ENCODE measurements at places on chromosomes 13 and 19.

DNA sequence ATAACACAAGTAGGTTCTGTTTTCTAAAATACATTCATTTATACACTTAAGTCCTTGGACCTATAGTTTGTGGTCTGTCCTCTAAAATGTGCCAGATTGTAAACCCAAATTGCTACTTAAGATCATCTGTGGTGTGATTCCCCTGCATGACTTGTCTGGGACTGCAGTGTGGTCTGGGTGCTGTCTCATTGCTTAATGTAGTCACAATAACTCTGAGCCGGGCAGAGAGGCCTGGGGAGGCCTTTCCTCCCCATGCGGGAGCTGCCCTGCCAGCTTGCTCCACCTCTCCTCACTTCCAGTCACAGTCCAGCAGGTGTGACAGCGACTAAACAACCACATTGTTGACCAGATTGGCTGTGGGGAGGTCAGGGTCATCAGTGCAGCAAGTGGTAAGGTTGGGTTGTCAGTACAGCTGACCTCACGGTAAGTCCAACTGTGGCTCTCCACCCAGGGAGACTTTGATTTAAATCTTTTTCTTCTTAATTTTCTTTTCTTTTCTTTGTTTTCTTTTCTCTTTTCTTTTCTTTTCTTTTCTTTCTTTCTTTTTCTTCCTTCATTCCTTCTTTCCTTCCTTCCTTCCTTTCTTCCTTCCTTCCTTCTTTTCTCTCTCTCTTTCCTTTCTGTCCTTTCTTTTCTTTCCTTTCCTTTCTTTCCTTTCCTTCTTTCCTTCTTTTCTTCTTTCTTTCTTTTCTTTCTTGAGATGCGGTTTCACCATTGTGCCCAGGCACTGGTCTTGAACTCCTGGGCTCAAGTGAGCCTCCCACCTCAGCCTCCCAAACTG lies 4.4 kb upstream of the TUBA3C start:
- DNase-seq: no peak

GRCh38 chr13:35987572-35988513 lies 143.3 kb downstream of the DCLK1 start:
- no peak for DNase-seq

GRCh38 chr13:113971471-113972231 lies 2.2 kb downstream of the C13orf46 start:
- no peak for DNase-seq

DNA sequence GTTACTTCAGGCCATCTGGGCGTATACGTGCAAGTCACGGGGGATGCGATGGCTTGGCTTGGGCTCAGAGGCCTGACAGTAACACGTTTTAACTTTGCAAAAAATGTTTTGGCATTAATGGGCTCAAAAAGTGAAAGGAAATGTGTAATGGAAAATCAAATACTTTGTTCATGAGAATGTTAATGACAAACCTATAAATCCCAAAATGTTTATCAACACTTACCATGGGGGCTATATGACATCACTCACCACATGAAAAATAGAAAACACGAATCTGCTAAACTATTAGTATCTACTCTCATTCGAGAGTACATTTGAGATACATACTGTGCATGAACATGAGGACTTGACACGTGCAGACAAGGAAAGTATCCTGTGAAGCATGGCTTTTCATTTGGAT lies 91.7 kb downstream of the FAM216B start:
- DNase-seq: no peak

DNA sequence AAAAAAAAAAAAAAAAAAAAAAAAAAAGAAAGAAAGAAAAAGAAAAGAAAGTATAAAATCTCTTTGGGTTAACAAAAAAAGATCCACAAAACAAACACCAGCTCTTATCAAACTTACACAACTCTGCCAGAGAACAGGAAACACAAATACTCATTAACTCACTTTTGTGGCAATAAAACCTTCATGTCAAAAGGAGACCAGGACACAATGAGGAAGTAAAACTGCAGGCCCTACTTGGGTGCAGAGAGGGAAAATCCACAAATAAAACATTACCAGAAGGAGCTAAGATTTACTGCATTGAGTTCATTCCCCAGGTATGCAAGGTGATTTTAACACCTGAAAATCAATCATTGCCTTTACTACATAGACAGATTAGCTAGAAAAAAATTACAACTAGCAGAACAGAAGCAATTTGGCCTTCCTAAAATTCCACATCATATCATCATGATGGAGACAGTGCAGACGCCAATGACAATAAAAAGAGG lies 9.6 kb upstream of the CEACAM5 start:
- DNase-seq: no peak

- DNase-seq: no peak
These were observed 1.4 kb upstream of the MAG start for GRCh38 chr19:35290381-35291127.

- DNase-seq: no peak
These were observed 286.6 kb upstream of the TMTC4 start for GRCh38 chr13:100961186-100961585.

GRCh38 chr13:44854313-44855060 lies 134.8 kb downstream of the NUFIP1 start:
- no peak for DNase-seq

GRCh38 chr13:39144941-39145533 lies 106.8 kb downstream of the NHLRC3 start:
- no peak for DNase-seq

DNA sequence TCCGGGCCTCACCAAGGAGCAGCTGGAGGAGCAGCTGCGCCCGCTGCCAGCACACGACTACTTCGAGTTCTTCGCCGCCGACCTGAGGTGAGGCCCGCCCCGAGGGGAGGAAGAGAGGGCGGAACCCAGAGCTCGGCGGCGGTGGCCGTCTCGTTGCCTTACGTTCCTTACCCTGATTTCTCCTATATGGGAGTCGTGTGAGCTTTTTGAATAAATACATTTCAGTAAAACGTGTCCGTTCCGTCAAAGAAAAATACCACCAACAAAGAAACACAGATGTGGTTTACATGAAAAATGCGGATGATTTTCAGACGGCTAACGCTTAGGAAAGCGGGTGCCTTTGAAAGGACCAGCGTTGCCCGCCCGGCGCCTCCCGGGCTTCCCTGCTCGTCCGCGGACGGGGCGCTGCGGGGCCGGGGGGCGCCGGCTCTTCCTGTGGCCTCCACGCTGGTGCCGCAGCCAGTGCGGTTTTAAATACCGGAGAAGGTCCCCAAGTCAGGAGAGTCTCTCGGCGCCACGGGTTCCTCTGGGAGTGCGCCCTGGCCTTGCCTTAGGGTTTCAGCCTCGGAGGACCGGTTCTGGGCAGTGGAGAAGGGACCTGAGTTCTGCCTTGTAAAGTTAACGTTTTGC lies 755 bp downstream of the UPF3A start:
- peak; percentile 34 for DNase-seq

DNA sequence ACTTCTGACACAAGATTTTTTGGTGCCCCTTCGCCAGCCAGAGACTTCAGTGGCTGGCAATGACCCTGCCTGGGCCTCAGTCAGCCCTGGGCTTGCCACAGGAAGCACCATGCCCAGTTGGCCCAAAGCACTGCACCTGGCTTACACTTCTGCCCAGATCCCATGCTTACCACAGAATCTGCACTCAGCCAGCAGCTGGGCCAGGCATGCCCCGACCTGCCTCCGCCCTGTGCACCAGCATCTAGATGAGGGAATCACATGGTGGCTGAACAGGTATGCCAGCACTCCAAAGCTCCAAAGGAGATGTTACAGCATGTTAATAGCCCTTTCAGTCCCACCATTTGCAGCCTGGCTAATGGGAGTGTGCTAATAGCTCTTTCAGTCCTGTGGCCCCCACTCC lies 690.9 kb downstream of the SLITRK6 start:
- no peak for DNase-seq

- DNase-seq: no peak
These were observed 49.1 kb downstream of the WASF3 start for GRCh38 chr13:26606631-26607030.

DNA sequence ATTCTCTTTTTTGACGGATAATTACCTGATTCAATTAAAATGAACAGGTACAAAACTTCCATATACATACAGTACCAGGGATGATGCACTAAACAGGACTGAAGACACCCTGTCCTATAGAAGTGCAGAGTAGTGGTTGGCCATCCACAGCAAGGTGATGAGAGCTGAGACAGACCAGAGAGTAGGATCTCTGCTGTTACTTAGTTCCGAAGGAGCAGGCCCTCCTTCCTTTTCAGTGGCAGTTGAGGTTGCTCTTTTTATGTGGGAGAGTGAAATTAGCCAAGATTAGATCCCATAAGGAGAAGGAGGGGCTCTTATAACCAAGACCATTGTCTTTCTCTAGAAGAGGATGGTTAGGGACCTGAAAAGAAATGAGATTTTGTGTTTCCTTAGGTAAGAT lies 4.0 kb downstream of the PDS5B start:
- DNase-seq: no peak

DNA sequence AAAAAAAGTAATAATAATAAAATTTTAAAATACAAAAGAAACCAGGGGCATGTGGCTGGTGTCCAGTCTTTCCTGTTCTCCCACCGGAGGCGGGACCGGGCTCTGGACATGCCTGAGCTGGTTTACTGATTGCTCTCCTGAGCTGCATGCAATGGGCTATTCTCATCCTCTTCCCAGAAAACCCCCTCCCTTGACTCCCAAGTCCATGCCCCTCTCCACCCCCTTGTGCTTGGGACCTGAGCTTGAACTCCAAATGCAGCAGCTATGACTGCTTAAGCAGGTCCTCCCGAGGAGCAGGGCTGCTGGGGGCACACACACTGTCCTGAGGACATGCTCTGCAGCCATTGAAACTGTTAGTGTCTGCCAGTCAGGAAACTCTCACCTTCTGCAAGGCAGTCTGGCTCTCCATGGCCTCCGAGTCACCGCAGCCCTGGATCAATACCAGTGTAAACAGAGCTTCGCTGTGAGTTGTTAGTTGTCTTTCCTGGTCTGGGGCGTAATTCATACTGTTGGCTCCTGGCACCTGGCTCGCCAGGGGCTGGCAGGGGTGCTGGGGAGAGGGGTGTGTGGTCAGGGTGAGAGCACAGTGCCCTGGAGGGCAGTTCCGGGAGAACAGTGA lies 41.6 kb upstream of the CHST8 start:
- DNase-seq: no peak

DNA sequence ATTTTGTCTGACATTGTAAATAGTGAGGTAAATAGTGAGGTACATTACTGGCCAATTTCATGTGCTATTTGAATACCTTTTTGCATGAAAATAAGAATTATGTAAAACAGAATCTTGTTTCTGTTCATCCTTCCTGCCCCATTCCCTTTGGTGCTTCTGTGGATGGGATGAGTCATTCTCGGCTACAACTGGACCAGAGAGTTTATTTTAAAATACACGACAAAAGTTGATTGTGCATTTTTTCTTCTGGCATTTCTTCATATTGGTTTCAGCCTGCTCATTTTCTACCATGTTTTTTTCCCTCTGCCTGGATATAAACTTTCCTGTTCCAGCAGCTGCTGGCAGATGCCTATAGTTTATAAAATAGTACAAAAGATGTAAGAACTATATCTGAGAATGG lies 107.5 kb downstream of the CYSLTR2 start:
- DNase-seq: no peak

GRCh38 chr19:39007096-39007495 lies 25.3 kb downstream of the FBXO27 start:
- no peak for DNase-seq

GRCh38 chr19:8004723-8005513 lies 523 bp downstream of the ELAVL1 start:
- no peak for DNase-seq

- no peak for DNase-seq
These were observed 104.8 kb downstream of the ZIC5 start for GRCh38 chr13:99866781-99867180.

DNA sequence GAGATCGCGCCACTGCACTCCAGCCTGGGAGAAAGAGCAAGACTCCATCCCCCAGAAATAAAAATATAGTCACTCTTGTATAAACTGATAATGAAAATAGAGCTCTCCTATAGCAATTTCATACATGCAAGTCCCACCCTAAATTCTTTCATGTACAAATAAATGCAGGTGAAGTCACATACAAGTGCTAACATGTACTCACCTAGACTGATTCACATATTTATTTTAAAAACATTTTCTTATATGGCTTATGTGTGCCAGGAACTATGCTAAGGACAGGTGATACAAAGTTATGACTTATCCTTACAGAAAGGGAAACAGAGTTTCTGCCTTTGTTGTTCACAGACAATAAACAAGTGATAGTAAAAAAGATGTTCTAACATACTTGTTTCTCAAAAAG lies 32.0 kb downstream of the USP12 start:
- DNase-seq: no peak

GRCh38 chr19:6473647-6474046 lies 7.9 kb downstream of the DENND1C start:
- DNase-seq: no peak

- no peak for DNase-seq
These were observed 108.2 kb downstream of the GNG7 start for GRCh38 chr19:2594319-2594718.

DNA sequence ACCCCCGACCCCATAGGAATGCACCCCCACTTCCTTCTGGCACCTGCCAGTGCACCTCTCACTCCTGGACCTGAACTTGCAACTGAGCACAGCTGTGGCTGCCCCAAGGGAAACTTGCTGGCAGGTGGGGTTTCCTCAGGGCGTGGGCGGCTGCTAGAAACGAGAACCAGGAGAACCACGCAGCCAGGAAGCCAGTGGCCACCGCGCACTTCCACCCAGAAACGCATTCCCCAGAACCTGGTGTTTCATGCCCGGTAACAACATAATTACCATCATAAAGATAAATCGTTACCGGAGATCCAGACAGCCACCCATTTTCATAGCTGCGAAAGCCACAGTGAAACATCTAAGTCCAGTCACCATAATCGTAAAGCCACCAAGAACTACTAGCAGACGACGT lies 75.2 kb upstream of the C13orf46 start:
- DNase-seq: peak; percentile 60

DNA sequence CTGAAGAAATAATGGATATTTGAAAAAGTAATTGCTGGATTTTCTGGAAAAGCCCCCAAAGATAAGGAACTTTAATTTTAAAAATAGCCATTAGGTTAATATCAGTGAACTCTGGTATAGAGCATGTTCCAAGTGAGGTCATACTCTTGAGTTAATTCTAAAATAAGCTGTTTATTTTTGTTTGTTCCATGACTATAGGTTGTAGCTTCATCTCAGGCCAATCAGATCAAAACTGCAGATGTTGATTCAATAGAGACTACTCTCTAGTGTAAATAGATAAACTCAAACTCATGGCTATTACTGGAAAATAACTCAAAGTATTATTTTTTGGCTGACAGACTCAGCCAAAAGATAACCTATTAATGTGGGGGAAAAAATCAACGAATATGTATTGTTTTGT lies 815.1 kb downstream of the DIAPH3 start:
- DNase-seq: no peak

GRCh38 chr13:40564342-40565001 lies 102.0 kb downstream of the FOXO1 start:
- no peak for DNase-seq

GRCh38 chr13:101416181-101417042 lies at the start of gene NALCN:
TSS of gene NALCN (minus strand) at chr13:101416508. CDS start at chr13:101399126, 17,382 bp downstream.
- no peak for DNase-seq

- no peak for DNase-seq
These were observed 25.5 kb upstream of the SLC1A5 start for GRCh38 chr19:46813839-46814358.

- DNase-seq: peak; percentile 20
These were observed 17.9 kb upstream of the ZNF175 start for GRCh38 chr19:51552996-51553725.
